ENCODE measurements at places on chromosomes 4 and X.

GRCh38 chr4:184807797-184808712 lies 17.7 kb downstream of the ACSL1 start:
- DNase-seq, result peak; percentile 91

DNA sequence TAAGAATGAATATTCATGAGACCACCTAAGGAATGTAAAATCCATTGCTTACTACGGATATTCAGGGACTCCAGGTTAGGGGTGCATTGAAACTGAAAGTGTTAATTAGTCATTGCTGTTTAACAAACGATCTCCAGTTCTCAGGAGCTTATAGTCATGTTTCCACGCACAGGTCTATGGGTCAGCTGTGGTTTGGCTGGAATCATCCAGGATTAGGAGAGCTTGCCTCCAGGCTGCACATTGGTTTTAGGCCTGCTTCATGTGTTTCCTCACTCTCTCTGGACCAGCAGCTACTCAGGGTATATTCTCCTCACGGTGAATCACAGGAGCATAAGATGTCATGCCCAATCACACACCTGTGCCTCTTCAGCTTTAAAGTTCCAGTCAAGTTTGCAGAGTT lies 98.9 kb downstream of the ATXN3L start:
- DNase-seq, result no peak

GRCh38 chrX:15165832-15166231 lies 104.1 kb downstream of the ASB9 start:
- no peak for DNase-seq

- DNase-seq, result no peak
These were observed 49.4 kb downstream of the NSG1 start for GRCh38 chr4:4436244-4436823.

GRCh38 chr4:154344686-154345085 lies 146.9 kb downstream of the DCHS2 start:
- DNase-seq, result peak; percentile 64

DNA sequence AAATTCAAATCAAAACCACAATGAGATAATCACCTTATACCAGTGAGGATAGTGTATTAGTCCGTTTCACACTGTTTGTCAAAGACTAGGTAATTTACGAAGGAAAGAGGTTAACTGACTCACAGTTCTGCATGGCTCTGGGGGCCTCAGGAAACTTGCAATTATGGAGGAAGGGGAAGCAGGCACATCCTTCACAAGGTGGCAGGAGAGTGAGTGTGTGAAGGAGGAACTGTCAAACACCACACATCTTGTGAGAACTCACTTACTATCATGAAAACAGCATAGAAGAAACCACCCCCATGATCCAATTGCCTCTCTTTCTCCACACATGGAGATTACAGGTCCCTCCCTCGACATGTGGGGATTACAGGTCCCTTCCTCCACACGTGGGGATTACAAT lies 54.7 kb upstream of the TRPC5 start:
- no peak for DNase-seq

GRCh38 chr4:2076908-2077536 lies 17.9 kb downstream of the NAT8L start:
- no peak for DNase-seq

DNA sequence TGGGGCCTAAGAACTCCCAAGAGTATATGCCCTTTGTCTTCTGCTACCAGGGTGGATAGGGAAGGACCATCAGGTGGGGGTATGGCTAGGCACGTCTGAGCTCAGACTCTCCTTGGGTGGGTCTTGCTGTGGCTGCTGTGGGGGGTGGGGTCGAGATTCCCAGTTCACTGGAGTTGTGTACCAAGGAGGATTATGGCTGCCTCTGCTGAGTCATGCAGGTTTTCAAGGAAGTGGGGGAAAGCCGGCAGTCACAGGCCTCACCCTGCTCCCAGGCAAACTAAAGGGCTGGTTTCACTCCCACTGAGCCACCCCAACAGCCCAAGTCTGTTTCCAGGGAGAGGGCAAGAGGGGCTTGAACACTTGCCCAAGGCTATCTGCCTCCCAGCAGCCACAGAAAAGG lies 249.7 kb downstream of the NR3C2 start:
- DNase-seq, result no peak

DNA sequence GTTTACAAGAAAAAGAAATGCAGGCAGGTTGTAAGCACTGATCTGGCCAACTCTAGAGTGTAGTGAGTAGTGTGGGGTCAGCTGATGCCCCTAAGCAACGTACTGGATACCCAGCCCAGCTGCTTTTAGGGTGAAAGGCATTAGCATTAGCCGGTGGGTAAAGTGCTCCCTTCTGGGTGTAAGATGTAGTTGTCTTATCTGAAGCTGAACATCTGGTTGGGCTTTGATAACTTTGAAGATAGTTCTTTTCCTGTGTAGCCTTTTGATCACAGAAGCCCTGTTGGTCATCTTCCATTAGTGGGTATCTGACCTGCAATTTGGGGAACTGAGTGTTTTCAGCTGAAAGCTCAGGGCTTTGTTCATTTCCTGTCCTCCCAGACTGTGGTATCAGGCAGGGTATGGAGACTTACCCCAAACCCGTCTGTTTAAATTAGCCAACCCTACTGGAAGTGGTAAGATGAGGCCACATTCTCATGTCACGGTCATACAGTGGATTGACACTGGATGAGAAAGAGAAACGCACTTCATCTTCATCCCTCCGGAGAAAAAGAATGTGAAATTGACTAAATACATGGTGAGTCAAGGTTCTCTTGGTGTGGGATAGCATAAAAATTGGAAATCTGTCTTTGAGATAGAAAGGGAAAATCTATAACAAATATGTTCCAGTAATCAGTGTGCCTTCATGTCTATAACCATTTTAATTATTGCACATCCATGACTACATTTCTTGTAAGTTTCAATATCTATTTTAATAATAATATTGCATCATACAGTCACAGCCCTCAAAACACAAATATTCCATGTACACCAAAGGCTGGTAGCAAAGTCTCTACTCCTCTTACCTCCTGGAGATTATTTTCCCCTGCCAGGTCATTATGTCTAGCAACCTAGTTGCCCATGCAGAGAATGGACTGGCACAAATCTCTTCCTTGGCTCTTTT lies 8.7 kb downstream of the RHOH start:
- DNase-seq, result no peak

- peak; percentile 34 for DNase-seq
These were observed 8.3 kb downstream of the HNRNPDL start for GRCh38 chr4:82421796-82422560.

DNA sequence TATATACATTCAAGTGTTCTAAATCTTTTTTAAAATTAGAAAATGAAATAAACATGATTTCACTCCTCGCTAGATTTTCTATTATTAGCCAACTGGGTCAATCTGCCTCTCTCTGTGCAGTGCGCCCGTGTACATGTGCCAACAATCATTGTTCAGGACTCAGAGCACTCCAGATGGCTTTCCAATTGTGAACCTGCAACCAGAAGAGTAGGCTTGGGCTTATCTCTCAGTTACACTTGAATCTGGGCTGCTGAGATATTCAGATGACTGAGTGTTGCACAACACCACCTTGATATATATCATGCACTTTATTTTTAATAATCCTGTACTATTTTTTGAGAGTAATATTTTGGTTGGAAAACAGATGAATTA lies 184.0 kb upstream of the FSTL5 start:
- no peak for DNase-seq

DNA sequence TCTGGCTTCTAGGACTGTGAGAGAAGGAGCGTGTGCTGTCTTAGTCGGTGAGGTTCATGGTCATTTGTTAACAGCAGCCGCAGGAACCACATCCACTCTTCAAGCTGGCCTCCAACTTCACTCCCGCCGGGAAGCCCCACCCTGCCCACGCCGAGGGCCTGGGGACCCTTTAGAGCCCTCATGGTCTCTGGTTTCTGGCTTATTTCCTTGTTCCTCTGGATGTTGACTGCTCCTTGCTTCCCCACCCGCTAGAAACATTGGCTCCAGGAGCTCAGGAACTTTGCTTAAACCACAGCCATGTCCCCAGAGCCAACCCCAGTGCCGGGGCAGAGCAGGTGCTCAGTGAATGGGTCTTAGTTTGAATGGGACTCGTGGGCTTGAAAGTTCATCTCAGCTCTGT lies 40.8 kb downstream of the HTRA3 start:
- no peak for DNase-seq

DNA sequence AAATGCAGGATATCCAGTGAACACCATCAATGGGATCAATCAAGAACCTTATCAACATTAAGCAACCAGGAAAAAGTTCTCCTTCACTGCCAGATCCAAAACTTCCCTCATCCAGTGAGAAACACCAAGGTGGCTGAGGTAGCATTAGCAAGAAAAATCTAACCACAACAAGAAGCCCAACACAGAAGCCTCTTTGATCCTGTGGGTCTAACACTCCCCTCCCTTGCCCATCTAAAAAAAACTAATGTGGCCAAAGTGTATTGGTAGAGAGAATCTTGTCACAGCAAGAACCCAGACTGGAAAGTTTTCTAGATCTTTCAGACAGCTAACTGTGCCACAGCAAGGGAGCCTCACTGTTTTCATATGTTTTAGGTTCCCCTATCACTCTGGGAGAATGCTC lies 558.0 kb downstream of the STPG2 start:
- no peak for DNase-seq

GRCh38 chr4:139770361-139770760 lies 104.7 kb downstream of the MGST2 start:
- DNase-seq, result no peak

GRCh38 chr4:170497689-170498088 lies 407.9 kb upstream of the AADAT start:
- no peak for DNase-seq

DNA sequence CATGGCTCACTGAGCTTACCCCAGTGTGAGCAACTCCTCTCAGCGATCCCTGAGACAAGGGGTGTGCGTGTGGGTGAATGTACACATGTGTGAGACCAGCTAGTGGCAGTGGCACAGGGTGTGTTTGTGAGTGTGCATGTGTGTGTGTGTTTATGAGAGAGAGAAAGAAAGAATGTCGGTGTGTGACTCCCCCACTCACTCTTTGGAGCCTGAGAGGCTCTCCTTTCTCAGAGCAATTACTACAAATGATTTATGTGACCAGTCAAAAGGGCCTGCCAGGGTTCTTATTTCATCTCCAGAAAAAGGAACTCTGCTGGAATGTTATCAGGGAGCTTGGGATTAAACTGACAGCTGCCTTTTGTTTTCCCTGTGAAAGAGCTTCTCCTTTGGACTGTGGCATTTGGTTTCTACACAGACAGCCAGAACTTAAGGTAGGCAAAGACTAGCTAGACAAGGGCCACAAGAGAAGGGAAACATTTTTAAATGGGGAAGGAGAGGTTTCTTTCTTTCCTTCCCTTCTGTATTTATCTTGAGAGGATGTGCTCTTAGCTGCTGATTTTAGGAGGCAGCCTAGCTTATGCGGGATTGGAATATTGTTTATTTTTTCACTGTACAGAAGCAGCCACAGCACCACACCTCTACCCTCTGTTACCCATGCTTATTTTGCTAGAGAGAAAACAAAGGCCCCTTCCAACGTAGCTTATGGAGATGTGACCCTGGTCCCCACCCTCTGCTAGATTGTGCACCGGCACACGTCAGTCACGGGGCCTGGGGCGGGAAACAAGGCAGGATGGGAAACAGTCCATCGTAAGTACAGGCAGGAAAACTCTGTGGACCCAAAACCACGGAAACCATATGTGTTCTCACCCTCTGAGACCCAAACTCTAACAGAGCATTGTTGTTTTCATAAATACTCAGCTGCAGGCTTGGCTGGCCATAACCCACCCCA lies 143.5 kb downstream of the MGST2 start:
- DNase-seq, result no peak

GRCh38 chr4:20813700-20814099 lies 113.4 kb downstream of the PACRGL start:
- no peak for DNase-seq

- DNase-seq, result no peak
These were observed 71.1 kb downstream of the COL25A1 start for GRCh38 chr4:109231331-109231730.

GRCh38 chr4:178595500-178596138 lies 1153.4 kb upstream of the AGA start:
- DNase-seq, result no peak

GRCh38 chrX:134794692-134795091 lies 136.4 kb upstream of the PLAC1 start:
- no peak for DNase-seq

GRCh38 chr4:2318476-2318875 lies 56.6 kb upstream of the MXD4 start:
- DNase-seq, result no peak

- no peak for DNase-seq
These were observed 6.2 kb upstream of the MGARP start for GRCh38 chr4:139286186-139286698.

DNA sequence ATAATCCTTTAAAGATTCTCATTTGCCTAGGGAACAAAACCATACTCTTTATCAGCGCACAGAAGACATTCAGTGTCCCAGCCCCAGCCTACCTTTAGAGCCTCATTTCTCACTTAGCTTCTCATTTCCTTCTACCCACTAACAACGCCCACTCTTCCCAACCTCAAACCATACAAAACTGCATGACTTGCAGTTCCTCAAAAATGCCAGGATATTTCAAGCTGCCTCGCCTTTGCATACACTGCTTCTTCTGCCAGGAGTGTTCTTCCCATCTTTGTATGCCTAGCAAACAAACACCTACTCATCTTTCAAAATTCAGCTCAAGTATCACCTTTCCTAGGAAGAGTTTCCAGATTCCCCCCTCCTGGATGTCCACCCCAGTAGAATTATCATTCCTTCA lies 129.9 kb upstream of the ADGRL3 start:
- no peak for DNase-seq

DNA sequence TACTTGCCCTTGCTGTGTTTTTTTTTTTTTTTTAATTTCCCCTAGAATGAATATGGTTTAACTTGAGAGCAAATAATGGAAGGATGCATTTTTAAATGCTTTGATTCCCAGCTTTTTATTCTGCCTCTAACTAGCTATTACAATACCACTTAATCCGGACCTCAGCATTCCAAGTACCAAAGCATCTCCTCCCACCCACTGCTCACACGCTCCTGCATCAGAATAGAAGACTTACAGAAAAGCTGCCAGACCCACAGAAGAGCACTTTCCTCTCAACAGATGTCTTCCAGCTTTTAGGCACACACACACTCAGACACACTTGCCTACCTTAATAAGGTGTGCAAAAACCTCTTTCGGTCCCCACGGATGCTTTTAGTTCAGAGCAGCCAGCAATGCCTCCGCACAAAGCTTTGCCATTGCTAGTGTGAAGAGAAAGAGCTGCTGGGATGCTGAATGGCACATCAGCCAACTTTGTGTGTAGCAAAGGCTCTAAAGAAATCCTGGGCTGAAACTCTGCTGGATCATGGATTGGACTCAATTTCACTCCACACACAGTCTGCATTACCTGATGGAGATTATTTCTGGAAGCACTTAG lies 1056.2 kb downstream of the DMD start:
- peak; percentile 13 for DNase-seq

DNA sequence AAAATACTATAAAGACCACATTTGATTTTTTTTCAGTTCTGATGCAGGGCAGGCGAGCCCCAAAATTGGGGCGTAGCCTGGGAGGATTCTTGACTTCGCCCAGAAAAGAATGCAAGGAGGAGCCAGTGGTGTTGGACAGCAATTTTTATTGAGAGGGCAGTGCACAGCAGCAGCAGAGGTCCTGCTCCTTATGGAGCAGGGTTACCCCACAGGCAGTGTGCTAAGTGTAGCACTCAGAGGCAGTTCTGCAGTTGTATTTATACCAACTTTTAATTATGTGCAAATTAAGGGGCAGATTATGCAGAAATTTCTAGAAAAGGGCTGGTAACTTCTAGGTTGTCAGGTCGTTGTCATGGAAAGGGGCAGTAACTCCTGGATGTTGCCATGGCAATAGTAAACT lies 69.9 kb downstream of the GASK1B start:
- DNase-seq, result peak; percentile 17

Data from GM23338 (cell line).